ENCODE measurements at places on chromosomes 1 and 21.
A peak's percentile ranks its signal among the peaks of the same experiment; 100 is the strongest.

DNA sequence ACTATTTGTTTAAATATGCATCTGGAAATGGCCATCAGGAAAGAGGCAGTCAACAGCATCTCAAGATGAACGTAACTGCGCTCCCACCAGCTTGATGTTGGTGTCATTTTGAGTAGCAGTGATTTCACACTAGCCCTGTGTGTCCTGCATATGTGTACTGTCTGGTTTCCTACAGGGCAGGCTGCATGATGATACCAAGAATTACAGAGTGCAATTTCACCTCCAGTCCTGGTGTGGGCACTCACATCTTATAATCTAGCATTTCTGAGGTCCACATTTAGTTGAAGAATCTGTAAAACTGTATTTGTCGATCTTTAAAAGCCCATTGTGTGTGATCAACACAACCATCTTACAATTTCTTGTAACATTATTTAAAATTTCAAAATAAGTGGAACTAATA lies 336.4 kb downstream of the PAPPA2 start:
- DNase-seq = no peak

GRCh38 chr21:15804247-15805005 lies 74.6 kb downstream of the USP25 start:
- no peak for DNase-seq

DNA sequence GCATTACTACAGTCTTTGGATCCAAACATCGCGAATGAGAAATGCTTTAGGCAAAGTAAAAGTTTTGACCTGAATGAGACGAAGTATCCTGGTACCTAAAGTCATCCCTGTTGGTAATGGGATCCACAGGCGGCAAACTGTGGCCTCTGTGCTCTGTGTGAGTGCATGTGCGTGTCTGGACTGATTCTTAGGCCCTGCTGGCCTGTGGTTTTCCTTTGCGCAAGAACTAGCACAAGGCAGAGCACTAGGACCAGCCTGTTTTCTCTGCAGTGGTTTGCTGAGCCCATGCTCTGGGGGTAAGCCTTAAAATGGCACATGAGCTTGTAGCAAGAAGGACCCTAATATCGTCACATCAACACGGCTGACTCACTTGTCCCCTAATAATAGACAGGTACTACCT lies 251.2 kb downstream of the DSCAM start:
- no peak for DNase-seq

GRCh38 chr1:88883156-88883555 lies 8.2 kb downstream of the GTF2B start:
- no peak for DNase-seq

DNA sequence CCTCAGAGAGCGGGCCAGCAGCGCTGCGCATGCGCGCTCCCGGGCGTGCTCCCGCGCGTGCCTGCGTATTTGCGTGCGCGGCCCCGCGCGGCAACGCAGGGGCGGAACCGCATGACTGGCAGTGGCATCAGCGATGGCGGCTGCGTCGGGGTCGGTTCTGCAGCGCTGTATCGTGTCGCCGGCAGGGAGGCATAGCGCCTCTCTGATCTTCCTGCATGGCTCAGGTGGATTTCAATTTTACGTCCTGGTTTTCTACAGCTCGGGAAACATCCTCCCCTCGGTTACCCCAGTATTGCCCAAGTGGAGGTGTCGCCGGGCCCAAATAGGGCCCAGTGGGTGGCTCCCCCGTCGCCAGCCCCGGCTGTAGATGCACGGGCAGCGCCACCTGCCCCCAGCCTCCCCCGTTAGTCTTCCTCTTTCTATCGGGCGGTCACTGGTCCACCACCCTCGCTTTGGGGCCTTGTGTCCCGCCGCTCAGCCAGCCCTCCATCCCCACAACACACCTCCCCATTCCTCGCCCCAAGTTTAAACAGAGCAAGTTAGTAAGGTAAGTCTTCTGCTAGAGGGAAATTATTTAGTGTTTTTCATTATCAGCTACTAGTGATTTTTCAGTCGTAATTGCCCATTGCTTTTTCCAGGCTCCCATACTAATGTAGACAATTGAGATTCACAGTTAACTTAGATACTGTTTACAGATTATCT lies at the start of gene LYPLAL1:
Gene LYPLAL1 (plus strand): TSS at position 121 of the 702 bp plus-strand sequence. CDS start 13 bp downstream, at position 134.
- peak; percentile 95 for DNase-seq

Measured in chondrocyte (in vitro differentiated cells).